ENCODE measurements at places on chromosomes 12 and 14.
A peak's percentile ranks its signal among the peaks of the same experiment; 100 is the strongest.

DNA sequence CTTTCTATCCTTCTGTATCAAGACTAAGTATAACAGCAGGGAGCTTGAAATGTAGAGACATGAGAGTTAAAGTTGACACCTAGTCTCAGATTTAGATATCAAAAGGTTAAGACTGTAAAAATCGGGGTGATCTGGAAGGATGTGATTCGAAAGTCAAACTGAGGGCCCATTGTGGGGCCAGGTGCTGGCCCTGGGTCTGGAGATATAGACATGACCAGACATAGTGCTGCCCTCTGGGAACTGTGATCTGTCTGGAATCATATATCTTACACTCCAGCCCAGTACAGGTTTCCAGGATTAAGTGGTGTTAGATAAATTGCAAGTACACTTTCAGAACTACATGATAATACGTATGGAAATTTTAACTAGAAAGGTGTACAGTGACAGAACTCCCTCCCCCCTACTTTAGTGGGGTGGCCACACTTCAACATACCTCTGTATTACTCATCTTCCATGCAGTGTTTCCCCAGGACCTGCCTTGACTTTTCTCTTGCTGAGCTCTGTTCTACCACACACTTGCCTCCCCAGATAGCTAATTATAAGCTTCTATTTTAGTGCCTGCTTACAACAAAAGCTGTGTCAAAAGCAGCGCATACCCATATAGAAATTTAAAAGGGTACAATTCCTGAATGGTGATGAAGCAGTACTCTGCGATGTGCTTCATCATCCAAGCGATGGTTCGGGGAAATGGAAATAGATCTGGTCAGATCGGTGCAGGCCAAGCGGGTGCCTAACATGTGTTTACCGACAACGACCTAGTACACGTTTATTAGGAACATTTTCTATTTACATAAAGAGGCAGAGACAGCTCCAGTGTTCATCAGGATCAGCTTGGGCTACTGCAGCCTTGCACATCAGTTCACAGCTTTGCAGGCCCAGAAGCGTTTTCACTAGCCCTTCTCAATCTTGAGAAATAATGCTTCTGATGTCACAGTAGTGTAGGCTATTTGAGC, 68.7 kb downstream of the ARF6 start:
- DNase-seq, result no peak

- peak; percentile 44 for DNase-seq
Observed at GRCh38 chr14:58560208-58560607, 77.6 kb upstream of the DACT1 start.

GRCh38 chr14:72599579-72600470, 294.1 kb downstream of the DPF3 start:
- DNase-seq, result no peak

- DNase-seq, result peak; percentile 59
Observed at GRCh38 chr12:76586764-76587395, 27.3 kb upstream of the OSBPL8 start.

GRCh38 chr14:77372304-77372841, 4.5 kb downstream of the TMED8 start:
- DNase-seq, result no peak

DNA sequence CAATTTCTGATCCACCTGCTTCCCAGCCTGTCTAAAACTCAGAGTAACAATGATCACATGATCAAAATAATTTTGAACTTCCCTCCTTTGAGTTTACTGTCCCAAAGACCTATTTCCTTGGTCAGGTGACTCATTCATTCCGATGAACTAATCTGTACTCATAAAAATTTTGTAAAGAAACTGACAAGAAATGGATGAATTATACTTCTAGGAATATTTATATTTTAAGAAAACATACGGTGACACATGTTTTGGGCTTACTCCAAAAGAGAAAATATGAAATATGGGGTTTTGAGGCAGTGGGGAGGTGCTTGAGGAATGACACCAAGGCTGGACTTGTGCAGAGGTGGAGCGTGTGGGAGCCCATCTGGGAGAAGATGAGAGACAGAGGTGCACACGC, 42.0 kb downstream of the GUCY2C start:
- DNase-seq, result no peak

GRCh38 chr12:12835378-12836146, 22.4 kb downstream of the DDX47 start:
- DNase-seq, result no peak

DNA sequence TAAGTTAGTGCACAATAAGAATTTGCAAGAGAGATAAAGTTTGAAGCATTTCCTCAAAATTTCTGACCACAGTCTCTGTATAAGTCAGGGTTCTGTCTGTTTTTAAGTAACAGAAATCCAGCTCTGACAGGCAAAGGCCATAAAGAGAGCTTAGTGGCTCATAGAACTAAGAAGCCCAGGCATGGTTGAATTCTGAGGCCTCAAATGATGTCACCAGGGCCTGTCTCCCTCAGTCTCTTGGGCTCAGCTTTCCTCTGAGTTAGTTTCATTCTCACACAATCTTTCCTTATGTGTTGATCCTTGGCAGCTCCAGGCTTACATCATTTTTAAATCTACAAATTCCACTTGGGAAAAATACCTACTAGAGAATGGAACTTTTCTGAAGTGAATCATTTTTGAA, 173.4 kb upstream of the ATP2B1 start:
- peak; percentile 79 for DNase-seq

- DNase-seq, result no peak
Observed at GRCh38 chr14:64844272-64844671, 35.4 kb downstream of the SPTB start.

- no peak for DNase-seq
Observed at GRCh38 chr12:38823738-38824137, 81.7 kb downstream of the CPNE8 start.

GRCh38 chr14:90733139-90733808, 83.0 kb downstream of the TTC7B start:
- no peak for DNase-seq

GRCh38 chr14:105496831-105497591, 6.0 kb downstream of the TEDC1 start:
- no peak for DNase-seq
